ACHN (cell line): ENCODE measurements at places on chromosomes 16 and 17.

GRCh38 chr17:31111183-31111582, 16.4 kb downstream of the NF1 start:
- no peak for DNase-seq

- DNase-seq: no peak
Observed at GRCh38 chr17:64217249-64217691, 45.8 kb downstream of the TEX2 start.

- no peak for DNase-seq
Observed at GRCh38 chr16:25692351-25692741, 587 bp downstream of the HS3ST4 start.

DNA sequence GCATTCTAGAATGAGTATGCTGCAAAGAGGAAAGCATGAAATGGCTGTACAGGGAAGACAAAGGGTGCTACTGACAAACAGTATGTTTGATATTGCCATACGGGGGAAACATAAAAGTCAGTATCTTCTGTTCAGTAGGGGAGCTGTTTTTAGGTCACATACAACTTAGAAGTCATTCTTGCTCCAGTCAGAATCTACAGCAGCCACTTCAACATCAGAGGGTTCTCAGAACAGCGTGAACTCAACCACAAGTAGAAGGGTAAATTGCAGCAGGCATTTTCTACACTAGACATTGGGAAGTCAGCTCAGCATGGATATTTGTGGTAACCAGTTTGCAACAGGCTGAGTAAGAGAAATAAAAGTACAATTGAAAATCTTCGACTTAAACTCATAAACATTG, 1241.8 kb upstream of the GOT2 start:
- DNase-seq: no peak

DNA sequence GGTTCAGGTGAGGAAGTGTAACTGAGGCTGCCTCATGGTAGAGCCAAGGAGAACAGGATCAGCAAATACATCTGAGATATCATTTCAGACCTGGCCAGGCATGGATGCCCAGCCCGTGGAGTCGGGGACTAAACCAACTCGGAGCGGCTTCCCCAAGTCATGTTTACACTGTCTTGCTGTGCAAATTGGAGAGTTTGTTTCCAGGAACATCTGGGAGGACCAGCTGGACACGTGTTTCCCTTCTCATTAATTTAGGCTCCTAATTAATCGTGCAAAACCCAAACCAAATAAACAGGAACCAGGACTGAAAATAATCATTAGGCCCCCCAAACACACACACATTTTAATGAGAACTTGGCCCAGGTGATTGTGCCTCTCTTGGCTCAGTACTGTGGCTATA, 70.9 kb upstream of the SALL1 start:
- no peak for DNase-seq
